Upper lobe of left lung (tissue), 6 donors: ENCODE measurements at places on chromosomes 3 and 15. TPM values are rescaled to one million over a fixed set of nuclear protein-coding genes. Genes with fewer than 3 reads are reported as not detected.

Gene GOLGA8H
- 0.46 TPM for total RNA-seq

Gene MYO5C
- 61.5 TPM for total RNA-seq

Gene LHFPL4
- total RNA-seq: not detected

DNA sequence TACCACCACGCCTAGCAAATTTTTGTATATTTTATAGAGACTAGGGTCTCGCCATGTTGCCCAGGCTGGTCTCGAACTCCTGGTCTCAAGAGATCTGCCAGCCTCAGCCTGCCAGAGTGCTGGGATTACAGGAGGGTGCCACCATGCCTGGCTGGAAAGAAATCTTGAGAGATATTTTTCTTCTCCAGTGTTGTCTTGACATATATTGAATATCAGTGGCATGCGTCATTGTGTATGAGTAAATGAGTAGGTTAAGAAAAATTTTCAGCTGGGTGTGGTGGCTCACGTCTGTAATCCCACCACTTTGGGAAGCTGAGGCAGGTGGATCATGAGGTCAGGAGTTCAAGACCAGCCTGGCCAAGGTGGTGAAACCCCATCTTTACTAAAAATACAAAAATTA is 3.5 kb upstream of the PIF1 start:
- H3K4me1 ChIP-seq: peaks cover 19% of the 10 kb centered on the region
- H3K27ac ChIP-seq: no peak overlapping the region
- DNase-seq: no peak
- H3K4me3 ChIP-seq: no peak overlapping the region
- peaks cover 4% of the 10 kb centered on the region for H3K27me3 ChIP-seq
- no peaks in the 10 kb centered on the region for H3K36me3 ChIP-seq

- H3K36me3 ChIP-seq: no peaks in the 10 kb centered on the region
- no peaks in the 10 kb centered on the region for H3K4me1 ChIP-seq
- no peak overlapping the region for H3K4me3 ChIP-seq
- no peaks in the 10 kb centered on the region for H3K27me3 ChIP-seq
- no peak overlapping the region for H3K27ac ChIP-seq
These were observed 218.1 kb downstream of the TP63 start for GRCh38 chr3:189849262-189849661.

DNA sequence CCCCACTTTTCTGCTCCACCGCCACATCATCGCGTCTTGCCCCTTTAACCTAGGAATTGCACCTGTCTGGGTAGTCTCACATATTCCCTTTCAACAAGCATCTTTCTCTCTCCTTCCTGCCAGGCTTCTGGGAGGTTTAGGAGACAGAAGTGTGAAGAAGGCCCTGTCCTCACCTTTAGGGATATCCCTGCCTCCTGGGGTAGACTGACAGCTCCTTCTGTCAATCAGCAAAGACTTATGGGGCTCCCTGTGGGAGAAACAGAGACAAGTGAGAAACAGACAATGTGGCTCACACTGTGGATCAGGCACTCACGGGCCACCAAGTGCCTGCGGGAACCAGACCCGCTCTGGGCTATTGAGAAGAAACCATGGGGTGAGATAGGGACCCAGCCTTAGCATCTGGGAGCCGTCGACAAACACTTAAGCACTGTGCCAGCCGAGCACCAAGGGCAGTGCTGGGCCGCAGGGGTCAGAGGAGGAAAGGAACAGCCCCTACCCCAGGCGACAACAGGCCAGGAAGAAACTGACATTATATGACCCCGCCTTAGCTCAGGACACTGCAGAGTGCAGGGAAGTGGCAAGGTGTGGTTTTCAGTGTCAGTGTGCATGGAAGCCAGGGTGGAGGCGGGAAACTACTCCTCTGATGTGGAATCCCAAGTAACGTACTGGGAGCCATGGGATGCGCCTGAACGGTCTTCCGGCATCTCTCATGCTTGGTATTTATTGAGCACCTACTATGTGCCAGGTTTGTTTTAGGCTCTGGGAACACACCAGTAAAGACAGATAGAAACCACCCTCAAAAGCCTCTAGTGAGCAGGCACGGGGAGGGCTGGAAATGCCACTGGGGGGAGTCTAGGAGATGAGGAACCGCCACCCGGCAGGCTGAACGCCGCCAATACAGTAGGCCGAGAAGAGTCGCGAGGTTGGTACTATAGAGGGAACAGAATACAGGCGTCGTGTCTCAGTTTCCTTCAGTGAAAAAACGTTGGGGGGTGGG is 1.8 kb downstream of the EFCC1 start:
- H3K27me3 ChIP-seq: peaks cover 11% of the 10 kb centered on the region
- peaks cover 58% of the 10 kb centered on the region for H3K4me1 ChIP-seq
- H3K27ac ChIP-seq: peak overlapping the region; percentile 87

- H3K27me3 ChIP-seq: no peaks in the 10 kb centered on the region
- H3K27ac ChIP-seq: no peak overlapping the region
- no peaks in the 10 kb centered on the region for H3K36me3 ChIP-seq
These were observed 20.8 kb downstream of the CCR1 start for GRCh38 chr3:46187341-46187700.

DNA sequence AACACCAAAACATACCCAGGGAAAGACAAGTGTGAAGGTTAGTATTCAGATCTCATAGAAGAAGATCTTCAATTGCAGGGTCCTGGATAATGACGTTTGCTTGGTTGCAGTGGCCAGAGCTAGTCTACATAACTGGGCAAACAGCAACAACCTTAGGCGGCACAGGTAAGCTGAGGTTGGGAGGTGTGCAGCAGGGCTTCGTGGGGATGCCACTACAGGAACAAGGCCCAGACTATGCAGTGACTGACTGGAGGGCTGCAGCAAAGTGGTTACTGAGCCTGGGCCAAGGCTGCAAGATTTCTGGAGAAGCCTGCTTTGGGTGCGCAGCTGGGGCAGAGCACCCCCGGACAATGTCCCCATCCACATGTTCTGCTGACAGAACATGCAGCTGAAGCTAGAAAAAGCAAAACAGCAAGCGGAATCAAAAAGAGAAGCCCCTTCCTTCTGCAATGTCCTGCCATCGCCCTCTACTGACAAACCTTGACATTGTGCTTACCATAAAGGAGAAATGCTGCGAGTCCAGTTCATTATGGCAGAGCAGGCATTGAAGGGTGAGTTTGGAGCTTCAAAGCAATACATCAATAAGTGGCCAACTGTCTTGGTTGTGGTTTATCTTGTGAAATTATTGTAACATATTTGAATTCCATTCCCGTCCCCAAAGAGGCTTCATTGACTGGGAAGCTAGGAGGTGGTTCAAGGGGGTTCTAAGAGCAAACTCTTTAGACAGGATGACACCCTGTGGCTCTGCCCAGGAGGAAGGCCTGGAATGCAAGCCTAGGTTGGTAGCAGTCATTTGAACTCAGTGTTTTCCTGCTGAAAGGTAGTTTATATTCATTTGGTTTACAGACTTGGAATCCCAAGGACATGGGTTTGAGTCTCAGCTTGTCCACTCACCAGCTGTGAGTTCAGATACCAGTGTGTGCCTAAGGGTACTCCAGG is 217.0 kb downstream of the PDCD6IP start:
- DNase-seq: no peak
- no peaks in the 10 kb centered on the region for H3K36me3 ChIP-seq
- H3K27me3 ChIP-seq: no peaks in the 10 kb centered on the region

GRCh38 chr15:76866008-76866407 is 39.1 kb downstream of the SCAPER start:
- H3K4me1 ChIP-seq: no peaks in the 10 kb centered on the region
- H3K4me3 ChIP-seq: no peak overlapping the region
- no peaks in the 10 kb centered on the region for H3K36me3 ChIP-seq
- no peaks in the 10 kb centered on the region for H3K27me3 ChIP-seq

- H3K4me3 ChIP-seq: no peak overlapping the region
- no peak overlapping the region for H3K27ac ChIP-seq
- no peaks in the 10 kb centered on the region for H3K36me3 ChIP-seq
- DNase-seq: no peak
- H3K4me1 ChIP-seq: no peaks in the 10 kb centered on the region
These were observed 140.9 kb upstream of the TGFBR2 start for GRCh38 chr3:30465454-30465853.

DNA sequence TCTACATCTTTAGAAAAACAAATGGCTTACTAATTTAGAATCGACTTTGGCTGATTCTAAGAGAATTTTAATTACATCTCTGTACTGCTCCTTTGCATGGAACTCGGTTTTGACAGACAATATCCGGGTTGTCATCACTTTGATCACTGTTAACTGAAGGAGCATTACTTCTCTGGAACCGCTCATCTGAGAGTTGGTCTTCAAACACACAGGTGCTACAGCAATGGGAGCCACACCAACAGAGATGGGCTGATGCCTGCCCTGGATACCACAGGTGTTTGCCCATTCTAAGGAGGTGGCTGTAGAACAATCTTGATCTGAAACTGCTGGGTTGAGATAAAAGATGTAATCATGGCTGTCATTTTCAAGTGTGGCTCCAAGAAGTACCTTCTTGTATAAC is 21.6 kb downstream of the LINS1 start:
- H3K4me3 ChIP-seq: no peak overlapping the region
- no peaks in the 10 kb centered on the region for H3K4me1 ChIP-seq
- no peak for DNase-seq
- H3K27me3 ChIP-seq: no peaks in the 10 kb centered on the region

- H3K27ac ChIP-seq: no peak overlapping the region
- H3K4me1 ChIP-seq: peaks cover 17% of the 10 kb centered on the region
- H3K27me3 ChIP-seq: no peaks in the 10 kb centered on the region
- H3K36me3 ChIP-seq: no peaks in the 10 kb centered on the region
- DNase-seq: no peak
- no peak overlapping the region for H3K4me3 ChIP-seq
These were observed 530.0 kb downstream of the MECOM start for GRCh38 chr3:169133178-169134161.
